ENCODE measurements at places on chromosomes 2 and 18.

DNA sequence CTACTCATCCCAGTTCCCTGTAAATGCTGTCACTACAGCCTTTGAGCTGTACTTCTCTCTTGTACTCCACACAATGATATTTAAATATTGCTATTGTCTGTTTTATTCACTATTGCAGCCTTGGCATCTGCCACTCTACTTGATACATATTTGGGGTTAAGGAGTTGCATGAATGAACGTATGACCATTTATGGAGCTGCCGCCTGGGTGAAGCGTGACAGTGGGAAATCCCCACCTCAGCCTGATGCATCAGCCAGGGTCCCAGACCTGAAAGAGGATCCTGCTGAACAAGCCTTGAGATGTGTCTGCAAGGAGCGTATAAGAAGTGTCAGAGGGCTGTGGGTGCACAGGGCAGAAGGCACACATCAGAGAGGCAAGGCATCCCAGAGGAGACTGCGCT, 39.1 kb downstream of the MRPL35 start:
- H3K36me3 ChIP-seq = no peaks in the 10 kb centered on the region
- H3K4me1 ChIP-seq = no peaks in the 10 kb centered on the region
- no peak for DNase-seq
- no peak overlapping the region for H3K4me3 ChIP-seq
- H3K27me3 ChIP-seq = no peaks in the 10 kb centered on the region
- H3K27ac ChIP-seq = no peak overlapping the region

DNA sequence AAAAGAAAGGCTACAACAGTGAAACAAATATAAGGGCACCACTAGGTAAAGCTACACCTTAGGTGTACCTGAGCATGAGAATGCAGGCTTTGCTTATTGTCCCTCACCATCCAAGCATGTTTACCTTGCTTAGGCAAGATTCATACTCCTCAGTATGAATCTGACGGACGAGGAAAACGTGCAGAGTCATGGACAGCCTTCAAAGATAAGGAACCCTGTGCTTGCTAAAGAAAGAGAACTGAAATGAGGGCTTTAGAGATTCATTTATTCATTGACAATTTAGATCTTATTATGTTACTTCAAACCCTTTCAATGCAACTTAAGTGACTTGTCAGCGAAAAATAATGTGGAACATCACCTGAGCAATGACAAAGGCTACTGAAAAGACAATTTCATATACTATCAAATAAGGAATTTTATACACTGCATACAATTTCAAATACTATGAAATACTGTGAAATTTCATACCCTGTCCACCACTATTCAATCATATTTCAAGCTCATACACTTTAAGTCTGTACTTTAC, 21.7 kb downstream of the CLASP1 start:
- DNase-seq = no peak
- no peaks in the 10 kb centered on the region for H3K27me3 ChIP-seq
- no peaks in the 10 kb centered on the region for H3K36me3 ChIP-seq
- no peak overlapping the region for H3K4me3 ChIP-seq
- peaks cover 33% of the 10 kb centered on the region for H3K4me1 ChIP-seq
- H3K27ac ChIP-seq = peak overlapping the region; percentile 67

- H3K4me3 ChIP-seq = no peak overlapping the region
- H3K36me3 ChIP-seq = no peaks in the 10 kb centered on the region
- no peaks in the 10 kb centered on the region for H3K4me1 ChIP-seq
- no peak for DNase-seq
- H3K27me3 ChIP-seq = no peaks in the 10 kb centered on the region
Measured at GRCh38 chr2:25920336-25920735, 42.0 kb upstream of the ASXL2 start.

DNA sequence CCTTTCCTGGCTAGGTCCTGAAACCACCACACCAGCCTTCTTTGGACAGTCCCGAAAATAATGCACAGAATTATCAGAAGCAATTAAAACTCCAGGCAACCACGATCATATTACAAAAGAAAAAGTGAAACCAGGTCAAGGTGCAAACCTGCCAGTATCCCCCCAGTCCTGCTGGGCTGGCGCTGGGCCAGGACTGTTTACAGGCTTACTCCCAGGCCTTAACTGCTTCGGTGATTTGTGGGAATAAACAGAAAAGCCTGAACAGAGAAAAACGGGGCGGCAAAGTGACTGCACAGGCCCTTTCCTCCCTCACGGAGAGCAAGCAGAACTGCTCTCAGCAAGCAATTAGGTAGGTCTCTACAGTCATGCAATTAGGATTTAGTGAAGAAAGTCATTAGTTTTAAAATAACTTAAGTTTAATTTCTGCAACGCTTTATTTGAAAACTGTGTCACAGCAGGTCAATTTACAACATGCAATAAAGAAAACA, 1.3 kb downstream of the HDAC4 start:
- H3K36me3 ChIP-seq = no peaks in the 10 kb centered on the region
- no peaks in the 10 kb centered on the region for H3K27me3 ChIP-seq
- peak overlapping the region; percentile 65 for H3K4me3 ChIP-seq
- H3K4me1 ChIP-seq = peaks cover 13% of the 10 kb centered on the region
- DNase-seq = no peak

GRCh38 chr18:58714259-58714658, 43.0 kb downstream of the MALT1 start:
- no peaks in the 10 kb centered on the region for H3K27me3 ChIP-seq
- no peak overlapping the region for H3K27ac ChIP-seq
- DNase-seq = no peak
- H3K4me3 ChIP-seq = no peak overlapping the region
- H3K4me1 ChIP-seq = no peaks in the 10 kb centered on the region

GRCh38 chr2:113203217-113203530, 29.4 kb downstream of the PSD4 start:
- H3K36me3 ChIP-seq = no peaks in the 10 kb centered on the region
- no peaks in the 10 kb centered on the region for H3K27me3 ChIP-seq
- peaks cover 23% of the 10 kb centered on the region for H3K4me1 ChIP-seq
- H3K4me3 ChIP-seq = no peak overlapping the region
- DNase-seq = no peak
- H3K27ac ChIP-seq = no peak overlapping the region

DNA sequence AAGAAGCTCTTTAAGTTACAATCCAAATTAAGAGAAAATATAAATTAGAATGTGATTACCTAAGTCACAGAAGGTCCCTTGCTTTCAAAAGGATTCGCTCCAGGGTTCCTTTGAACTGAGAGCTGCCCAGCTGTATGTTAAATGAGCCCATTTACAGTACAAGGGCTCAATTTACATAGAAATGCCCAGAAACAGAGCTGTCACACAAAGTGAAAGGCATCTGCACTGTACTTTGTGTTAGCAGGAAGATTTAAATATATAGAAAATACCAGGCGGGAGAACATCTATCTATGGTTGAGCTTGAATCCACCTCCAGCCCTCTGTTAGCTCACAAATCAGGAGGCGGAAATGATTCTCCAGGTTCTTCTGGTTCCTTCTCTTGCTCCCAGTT, 272.9 kb downstream of the PAX3 start:
- no peak for DNase-seq
- H3K4me3 ChIP-seq = no peak overlapping the region
- H3K27me3 ChIP-seq = no peaks in the 10 kb centered on the region
- H3K4me1 ChIP-seq = peaks cover 3% of the 10 kb centered on the region
- no peak overlapping the region for H3K27ac ChIP-seq

GRCh38 chr18:66872277-66872676, 268.4 kb upstream of the CDH19 start:
- H3K27me3 ChIP-seq = no peaks in the 10 kb centered on the region
- no peak for DNase-seq
- no peaks in the 10 kb centered on the region for H3K4me1 ChIP-seq
- H3K27ac ChIP-seq = no peak overlapping the region
- no peaks in the 10 kb centered on the region for H3K36me3 ChIP-seq
- H3K4me3 ChIP-seq = no peak overlapping the region

DNA sequence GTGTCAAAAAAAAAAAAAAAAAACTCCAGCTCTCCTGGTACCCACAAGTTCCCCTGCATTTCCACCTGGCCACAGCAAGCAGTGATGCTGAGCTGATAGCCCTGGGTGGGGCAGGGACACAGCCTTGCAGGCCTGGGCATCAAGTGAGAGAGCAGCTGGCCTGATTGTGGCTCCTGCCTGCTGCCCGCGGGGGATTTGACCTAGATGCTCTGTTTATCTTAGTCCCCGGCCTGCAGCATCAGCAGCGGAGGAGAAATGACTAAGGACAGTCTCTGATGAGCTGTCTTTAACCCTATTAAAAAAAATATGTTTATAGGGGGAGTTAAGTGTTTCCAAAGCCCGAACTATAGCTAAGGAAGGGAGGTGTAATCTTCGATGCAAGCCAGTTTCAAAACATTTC, 102.6 kb downstream of the MTCL1 start:
- H3K4me3 ChIP-seq = no peak overlapping the region
- no peak for DNase-seq
- no peaks in the 10 kb centered on the region for H3K4me1 ChIP-seq

DNA sequence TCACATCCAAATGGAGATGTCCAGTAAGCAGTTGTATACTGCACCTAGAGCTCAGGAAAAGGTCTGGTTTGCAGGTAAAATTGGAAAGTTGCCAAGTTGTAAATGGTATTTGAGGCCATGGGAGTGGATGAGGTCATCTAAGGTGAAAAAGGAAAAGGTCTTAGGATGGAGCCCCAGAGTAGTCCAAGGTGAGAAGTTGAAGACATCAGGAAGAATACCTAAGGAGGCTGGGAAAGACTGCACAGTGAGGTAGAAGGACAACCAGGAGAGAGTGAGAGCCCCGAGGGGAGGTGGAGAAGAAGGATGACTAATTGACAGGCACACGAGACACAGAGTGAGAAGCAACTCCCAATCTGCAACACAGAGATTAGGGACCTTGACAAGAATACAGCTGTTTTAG, 10.7 kb downstream of the DPP4 start:
- no peak overlapping the region for H3K27ac ChIP-seq
- no peak overlapping the region for H3K4me3 ChIP-seq
- no peaks in the 10 kb centered on the region for H3K4me1 ChIP-seq
- H3K27me3 ChIP-seq = no peaks in the 10 kb centered on the region

DNA sequence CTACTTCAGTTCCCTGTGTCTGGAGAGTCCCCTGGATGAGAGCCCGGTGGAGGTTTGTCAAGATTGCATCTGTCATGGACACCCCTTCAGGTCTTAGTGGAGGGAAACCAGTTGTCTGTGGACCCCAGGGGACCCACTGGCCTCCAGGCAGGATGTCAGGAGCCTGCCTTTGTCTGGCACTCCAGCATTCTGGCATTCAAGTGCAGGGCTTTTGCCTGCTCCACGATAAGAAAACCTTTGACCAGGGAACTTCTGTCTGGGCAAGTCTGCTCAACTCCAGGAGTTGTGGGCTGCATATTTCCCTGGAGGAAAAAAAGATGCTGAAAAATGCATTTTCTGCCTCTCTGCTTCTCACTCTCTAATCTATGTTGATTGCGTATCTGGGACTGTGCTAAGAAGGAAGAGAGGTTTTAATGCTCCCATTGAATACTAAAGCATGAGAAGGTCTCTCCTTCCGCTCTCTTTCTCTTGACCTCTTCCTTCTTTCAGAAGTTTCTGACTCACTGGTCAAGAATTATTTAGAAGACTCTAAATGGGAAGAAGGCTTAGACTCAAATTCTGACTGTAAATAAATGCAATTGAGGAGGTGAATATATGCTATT, 104.5 kb downstream of the MMADHC start:
- H3K36me3 ChIP-seq = no peaks in the 10 kb centered on the region
- no peaks in the 10 kb centered on the region for H3K27me3 ChIP-seq
- H3K4me3 ChIP-seq = no peak overlapping the region
- no peak for DNase-seq

- H3K4me3 ChIP-seq = no peak overlapping the region
- no peak for DNase-seq
- H3K4me1 ChIP-seq = no peaks in the 10 kb centered on the region
Measured at GRCh38 chr2:216031960-216032689, 18.8 kb upstream of the MREG start.

GRCh38 chr2:2010251-2010650, 265.9 kb upstream of the PXDN start:
- H3K4me1 ChIP-seq = no peaks in the 10 kb centered on the region
- no peak overlapping the region for H3K4me3 ChIP-seq
- no peaks in the 10 kb centered on the region for H3K27me3 ChIP-seq
- H3K27ac ChIP-seq = no peak overlapping the region

DNA sequence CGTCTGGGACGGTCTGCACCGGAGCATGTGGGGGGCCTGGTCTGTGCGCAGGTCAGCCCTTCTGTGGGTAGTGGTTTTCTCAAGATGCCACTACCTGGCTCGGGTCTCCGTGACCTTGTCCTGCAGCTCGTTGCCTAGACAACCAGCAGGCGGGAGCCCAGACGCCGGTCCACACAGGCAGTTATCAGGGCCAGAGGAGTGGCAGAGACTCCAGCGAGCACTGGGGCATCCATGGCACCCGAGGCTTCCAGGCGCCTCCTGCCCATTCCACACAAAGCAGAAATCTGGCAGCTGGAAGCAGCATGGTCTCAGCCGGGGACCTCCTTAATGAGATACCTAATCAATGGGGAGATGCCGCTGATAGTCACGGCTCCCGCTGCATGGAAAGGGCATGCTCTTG, 156.1 kb downstream of the FAM210A start:
- no peak overlapping the region for H3K4me3 ChIP-seq
- no peaks in the 10 kb centered on the region for H3K4me1 ChIP-seq
- H3K36me3 ChIP-seq = no peaks in the 10 kb centered on the region
- H3K27ac ChIP-seq = no peak overlapping the region
- peak; percentile 56 for DNase-seq

DNA sequence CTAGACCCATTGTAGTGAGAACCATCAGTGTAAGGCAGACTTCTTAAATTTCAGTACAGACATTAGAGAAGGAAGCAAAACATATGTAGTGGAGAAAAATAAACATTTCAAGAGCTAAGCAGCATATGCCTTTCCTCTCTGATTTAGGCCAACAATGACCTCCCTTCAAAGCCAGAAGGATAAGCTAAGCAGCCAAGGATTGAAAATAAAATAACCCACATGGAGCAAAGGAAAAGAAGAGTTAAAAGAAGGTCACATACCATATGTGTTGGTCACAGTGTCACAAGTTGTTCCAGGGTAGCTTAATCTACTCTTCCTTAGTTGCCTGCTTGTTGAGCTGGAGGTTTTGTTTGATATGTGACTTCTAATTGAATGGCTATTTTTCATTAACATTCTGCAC, 15.6 kb upstream of the LAMA1 start:
- H3K27ac ChIP-seq = no peak overlapping the region
- H3K27me3 ChIP-seq = no peaks in the 10 kb centered on the region
- H3K36me3 ChIP-seq = no peaks in the 10 kb centered on the region
- no peak for DNase-seq
- H3K4me3 ChIP-seq = no peak overlapping the region
- H3K4me1 ChIP-seq = no peaks in the 10 kb centered on the region

GRCh38 chr2:111028720-111029119, 92.0 kb upstream of the BCL2L11 start:
- no peaks in the 10 kb centered on the region for H3K27me3 ChIP-seq
- no peak for DNase-seq
- no peak overlapping the region for H3K4me3 ChIP-seq
- no peak overlapping the region for H3K27ac ChIP-seq
- no peaks in the 10 kb centered on the region for H3K36me3 ChIP-seq

GRCh38 chr2:42147641-42148274, 21.4 kb upstream of the EML4 start:
- no peaks in the 10 kb centered on the region for H3K27me3 ChIP-seq
- H3K27ac ChIP-seq = peak overlapping the region; percentile 4
- no peak overlapping the region for H3K4me3 ChIP-seq
- H3K4me1 ChIP-seq = peaks cover 10% of the 10 kb centered on the region
